CD4-positive, alpha-beta T cell (primary cell): ENCODE measurements at places on chromosomes 4 and X. TPM values are rescaled to one million over a fixed set of nuclear protein-coding genes. Genes with fewer than 3 reads are reported as not detected.

Gene ANXA10
- total RNA-seq = not detected

Gene NPFFR2
- total RNA-seq = not detected

Gene CLCN4
- not detected for total RNA-seq

Gene EFNB1
- total RNA-seq = 2.9 TPM

Gene GRIA3
- not detected for total RNA-seq

Gene CXCL5
- not detected for total RNA-seq

Gene KIF4A
- 0.06 TPM for total RNA-seq

Gene PPP2R2C
- total RNA-seq = not detected

Gene IL21
- 0.08 TPM for total RNA-seq

Gene TMPRSS11B
- total RNA-seq = not detected

Gene RHOH
- 302 TPM for total RNA-seq

Gene CCNA2
- 0.41 TPM for total RNA-seq

Gene ATOH1
- total RNA-seq = not detected

Gene CENPE
- total RNA-seq = 2.7 TPM

Gene CNGA1
- not detected for total RNA-seq

Gene DOCK11
- total RNA-seq = 68.2 TPM

Gene BEX1
- 0.53 TPM for total RNA-seq

Gene KLB
- total RNA-seq = not detected

Gene PNMA6F
- not detected for total RNA-seq

Gene UTP3
- 20.5 TPM for total RNA-seq

Gene RBMXL3
- total RNA-seq = not detected

Gene YY2
- total RNA-seq = 1.0 TPM

Gene EFHC2
- 3.0 TPM for total RNA-seq

Gene FSTL5
- not detected for total RNA-seq

Gene GPR82
- total RNA-seq = not detected

Gene ALB
- 0.47 TPM for total RNA-seq

Gene MAGEB3
- total RNA-seq = not detected

Gene NXF3
- total RNA-seq = not detected

Gene PHKA1
- total RNA-seq = 0.63 TPM
